ENCODE measurements at places on chromosomes 16 and 17.
A peak's percentile ranks its signal among the peaks of the same experiment; 100 is the strongest.

DNA sequence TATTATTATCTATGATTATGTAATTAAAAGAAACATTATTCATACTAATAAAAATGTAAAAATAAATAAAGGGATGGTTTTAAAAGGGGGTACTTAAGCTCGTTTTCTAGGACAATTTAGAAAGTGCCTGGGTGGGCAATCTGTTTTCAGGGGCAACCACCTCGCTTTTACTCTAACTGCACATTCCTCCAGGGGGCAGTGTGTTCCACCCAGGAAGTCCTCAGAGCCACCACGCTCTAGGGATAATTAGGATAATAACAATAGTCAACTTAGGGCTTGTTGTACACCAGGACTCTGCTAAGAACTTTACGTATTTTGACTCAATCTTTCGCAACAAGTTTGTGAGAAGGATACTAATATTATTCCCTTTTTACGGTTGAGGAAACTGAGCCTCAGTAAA lies 396.7 kb upstream of the MAF start:
- DNase-seq = no peak

DNA sequence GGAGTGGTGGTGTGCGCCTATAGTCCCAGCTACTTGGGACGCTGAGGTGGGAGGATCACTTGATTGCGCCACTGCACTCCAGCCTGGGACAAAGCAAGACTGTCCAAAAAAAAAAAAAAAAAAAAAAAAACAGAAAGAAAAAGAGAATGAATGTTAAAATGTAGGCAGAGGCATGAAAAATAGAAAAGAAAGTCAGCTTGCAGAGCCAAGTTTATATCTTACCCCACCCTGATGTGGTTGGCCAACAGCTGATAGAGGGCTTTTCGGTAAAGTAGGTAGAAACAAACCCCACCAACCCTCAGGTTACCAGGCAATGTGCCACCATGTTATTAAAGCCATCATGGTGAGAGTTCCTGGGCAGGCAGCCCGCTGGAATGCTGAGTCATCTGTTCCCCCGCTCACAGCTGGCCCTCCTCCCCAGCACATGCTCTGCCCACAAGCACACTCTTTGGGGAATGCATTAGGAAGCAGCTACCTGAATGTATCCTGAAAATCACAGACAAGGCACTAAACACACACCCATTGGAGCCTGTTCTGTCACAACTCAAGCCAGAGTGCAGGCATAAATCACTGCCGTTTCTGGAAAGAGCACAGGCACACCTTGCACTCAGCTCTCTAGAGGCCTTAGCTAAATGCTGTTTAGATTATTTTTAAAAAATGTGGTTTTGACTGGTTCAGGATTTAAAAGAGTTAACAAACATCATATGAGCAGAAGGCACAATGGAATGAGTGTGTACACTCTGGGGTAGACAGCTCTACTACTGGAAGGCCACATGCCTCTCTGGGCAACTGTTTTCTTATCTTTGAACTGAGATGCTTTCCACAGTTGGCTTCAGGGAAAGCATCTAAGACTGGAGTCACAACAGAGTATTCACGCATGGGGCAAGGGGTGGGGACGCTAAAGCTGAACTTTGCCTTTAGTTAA lies 128.5 kb downstream of the PARN start:
- no peak for DNase-seq

DNA sequence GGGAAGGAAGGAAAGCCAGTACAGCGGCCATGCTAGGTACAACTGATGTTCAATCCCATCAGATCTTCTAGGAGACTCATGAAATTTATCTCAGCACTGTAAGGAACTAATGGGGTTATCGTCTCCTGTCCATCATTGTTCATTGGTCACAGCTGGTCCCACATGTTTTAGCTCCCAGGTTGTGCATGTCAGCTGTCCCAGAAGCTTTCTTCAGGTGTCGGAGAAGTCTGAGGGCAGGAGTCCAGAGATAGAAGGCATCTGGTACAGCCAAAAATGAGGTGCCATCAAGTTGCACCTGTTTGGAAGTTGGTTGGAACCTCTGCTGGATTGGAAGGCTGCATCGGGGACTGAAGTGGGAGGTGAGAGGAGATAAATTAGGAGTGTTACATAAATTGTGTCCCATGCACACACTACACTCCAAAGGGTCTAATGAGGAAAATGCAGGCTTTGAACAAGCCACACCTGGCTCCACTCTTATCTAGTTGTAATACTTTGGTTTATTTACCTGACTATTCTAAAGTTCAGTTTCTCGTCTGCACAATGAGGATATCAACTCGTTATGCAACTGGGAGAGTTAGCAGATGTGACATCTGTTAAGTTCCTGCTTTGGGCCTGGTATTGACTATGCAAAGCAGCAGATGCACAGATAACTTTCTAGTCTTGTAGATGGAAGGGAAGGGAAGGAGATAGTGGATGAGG lies 62.9 kb downstream of the MAP2K6 start:
- DNase-seq = no peak

DNA sequence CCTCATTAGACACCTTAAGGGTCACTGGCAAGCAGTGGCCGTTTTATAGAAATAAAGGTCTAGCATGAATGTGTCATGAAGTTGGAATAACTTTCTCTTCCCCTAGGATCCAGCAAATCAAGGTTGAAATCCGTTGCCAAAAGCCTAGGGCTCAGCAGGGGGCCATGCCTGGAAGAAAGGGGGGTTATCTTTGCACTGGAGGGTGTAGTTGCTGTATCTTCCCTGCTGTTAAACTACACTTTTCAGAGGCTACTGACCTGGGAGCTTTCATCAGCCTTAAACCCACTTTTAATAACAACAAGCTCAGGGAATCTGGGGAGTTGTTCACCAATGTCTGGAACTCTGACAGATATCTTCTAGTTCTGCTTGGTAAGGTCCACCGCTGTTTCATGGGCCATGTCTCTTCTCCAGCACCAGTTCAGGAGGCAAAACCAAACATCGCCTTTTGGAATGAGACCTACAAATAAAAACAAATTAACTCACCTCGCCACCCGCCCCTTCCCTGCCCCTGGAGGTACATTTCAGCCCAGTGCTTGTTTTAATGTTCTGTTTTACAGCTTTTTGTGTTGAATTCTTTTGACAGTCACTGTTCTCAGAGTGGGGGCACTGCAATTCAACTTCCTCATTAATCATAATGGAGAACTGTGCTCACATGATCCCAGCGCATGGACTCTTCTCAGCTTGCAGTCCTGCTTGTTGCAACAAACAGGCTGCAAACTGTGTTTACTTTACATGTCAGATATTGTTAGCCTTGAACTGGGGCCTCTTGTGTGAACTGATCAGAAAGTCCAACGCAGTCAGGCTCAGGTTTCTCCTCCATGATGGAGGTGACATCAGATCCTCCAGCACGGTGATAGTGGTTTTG lies 508.7 kb downstream of the KCNJ2 start:
- DNase-seq = no peak

GRCh38 chr17:18120461-18121017 lies 12.0 kb downstream of the MYO15A start:
- DNase-seq = no peak

GRCh38 chr16:78816499-78817195 lies 717.2 kb downstream of the WWOX start:
- DNase-seq = no peak

- DNase-seq = peak; percentile 1
These were observed 123.4 kb upstream of the NOL11 start for GRCh38 chr17:67594115-67594880.

GRCh38 chr16:58815181-58815888 lies 81.2 kb upstream of the GOT2 start:
- no peak for DNase-seq

- peak; percentile 80 for DNase-seq
These were observed 8.2 kb downstream of the SYNGR2 start for GRCh38 chr17:78176548-78177025.

- peak; percentile 62 for DNase-seq
These were observed 402.1 kb downstream of the SEC14L1 start for GRCh38 chr17:77542551-77543490.

DNA sequence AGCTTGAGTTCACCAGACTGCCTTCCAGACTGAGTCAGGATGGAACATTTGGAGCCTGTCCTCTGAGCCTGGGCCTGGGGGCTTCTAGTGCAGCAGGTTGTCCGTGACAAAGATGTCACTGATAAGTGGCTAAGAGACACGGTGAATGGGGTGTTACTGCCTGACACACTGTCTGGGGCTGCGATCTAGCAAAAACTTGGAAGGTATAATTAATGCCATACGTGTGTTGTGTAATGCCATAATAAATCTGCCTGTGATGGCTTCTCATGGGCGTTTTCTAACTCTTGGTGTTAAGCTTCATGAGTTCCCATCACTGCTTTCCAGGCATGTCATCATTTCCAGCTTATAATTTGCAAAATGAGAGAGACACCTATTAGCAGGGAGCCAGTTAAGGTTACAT lies 215.4 kb downstream of the UTP18 start:
- DNase-seq = no peak

GRCh38 chr17:69725146-69725545 lies 310.6 kb downstream of the MAP2K6 start:
- no peak for DNase-seq

- no peak for DNase-seq
These were observed 26.5 kb upstream of the FAAP100 start for GRCh38 chr17:81578561-81579225.

- DNase-seq = no peak
These were observed 38.9 kb upstream of the RPL38 start for GRCh38 chr17:74164446-74165045.

GRCh38 chr17:41548844-41549595 lies 20.9 kb upstream of the KRT19 start:
- DNase-seq = peak; percentile 85

- DNase-seq = no peak
These were observed 292.2 kb downstream of the TOX3 start for GRCh38 chr16:52254746-52255145.

- DNase-seq = no peak
These were observed 172.3 kb downstream of the KATNIP start for GRCh38 chr16:27722207-27722606.

- no peak for DNase-seq
These were observed 27.8 kb downstream of the GPR139 start for GRCh38 chr16:20045886-20046285.

DNA sequence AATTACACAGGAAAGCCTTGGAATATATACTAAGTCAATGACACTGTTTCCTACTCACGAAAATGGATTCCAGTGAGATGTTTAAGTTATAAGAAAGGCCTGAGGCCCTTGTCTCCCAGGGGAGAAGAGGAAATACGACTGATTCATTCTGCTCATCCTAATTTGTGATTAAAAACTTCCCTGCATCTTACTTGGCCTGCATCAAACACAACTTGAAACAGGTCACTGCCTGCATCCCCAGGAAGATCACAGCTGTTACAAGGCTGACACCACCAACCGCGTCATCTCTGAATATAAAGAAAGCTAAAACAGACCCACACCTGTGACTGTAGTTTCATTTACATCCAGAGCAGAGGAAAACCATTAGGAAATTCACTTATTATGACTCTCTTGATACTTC lies 121.9 kb downstream of the DNAH3 start:
- DNase-seq = no peak

GRCh38 chr17:3813171-3813570 lies 12.2 kb upstream of the ITGAE start:
- DNase-seq = no peak

DNA sequence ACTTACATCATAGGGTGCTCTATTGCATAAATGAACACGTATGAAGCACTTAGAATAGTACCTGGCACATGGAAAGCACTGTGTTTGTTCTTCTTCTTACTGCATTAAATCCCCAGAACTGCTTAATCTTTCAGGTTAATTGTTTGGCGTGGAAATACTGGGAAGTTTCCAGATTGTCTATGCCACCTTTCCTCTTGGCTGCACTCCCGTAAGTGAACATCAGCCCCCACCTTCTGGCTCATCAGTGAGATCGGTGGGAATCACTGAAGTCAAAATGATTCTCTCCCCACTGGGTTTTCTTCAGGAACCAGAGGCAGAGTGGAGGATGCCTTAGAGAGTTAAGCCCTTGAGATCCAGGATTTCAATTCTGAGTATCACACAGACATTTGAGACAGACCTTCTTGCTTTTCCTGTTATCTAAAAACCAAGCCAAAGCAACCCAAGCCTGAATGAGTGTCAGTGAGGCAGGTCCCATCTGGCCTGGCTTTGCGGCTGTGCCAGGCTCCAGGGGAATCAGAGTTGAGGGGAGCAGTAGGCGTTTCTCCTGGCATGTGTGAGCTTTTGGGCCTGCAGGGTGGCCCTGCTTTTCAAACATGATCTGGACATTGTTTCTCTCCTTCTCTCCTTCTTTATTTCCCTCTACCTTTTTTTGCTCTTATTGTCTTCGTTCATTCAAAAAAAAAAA lies 59.1 kb downstream of the OTOA start:
- no peak for DNase-seq

DNA sequence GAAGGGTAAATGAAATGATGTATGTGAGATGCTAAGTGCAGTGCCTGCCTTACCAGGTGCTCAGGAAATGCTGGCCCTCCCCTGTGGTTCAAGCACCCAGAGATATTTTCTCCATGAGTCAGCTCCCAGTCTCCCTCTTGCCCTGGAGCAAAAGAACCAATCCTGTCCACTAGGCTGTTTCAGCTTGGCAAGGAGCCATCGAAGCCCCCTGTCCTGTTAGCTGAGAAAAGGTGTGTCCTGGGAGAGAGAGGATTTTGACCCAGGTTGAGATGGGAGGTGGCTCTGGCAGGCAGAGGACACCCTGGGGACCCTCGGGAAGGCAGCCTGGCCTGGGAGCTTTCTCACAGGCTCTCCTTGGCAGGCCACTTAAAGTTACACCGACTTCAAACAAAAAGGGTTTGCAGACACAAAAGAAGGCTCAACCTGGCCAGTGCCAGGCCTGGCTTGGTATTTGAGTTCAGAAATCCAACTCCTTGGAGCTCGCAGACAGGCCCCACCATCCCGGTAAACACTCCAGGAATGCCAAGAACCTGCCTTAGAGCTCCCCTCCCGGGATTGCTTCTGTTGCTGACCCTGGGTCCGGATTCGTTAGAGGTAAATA lies 29.6 kb downstream of the NTN1 start:
- no peak for DNase-seq

GRCh38 chr17:78748730-78749317 lies 33.2 kb downstream of the CYTH1 start:
- DNase-seq = peak; percentile 86

DNA sequence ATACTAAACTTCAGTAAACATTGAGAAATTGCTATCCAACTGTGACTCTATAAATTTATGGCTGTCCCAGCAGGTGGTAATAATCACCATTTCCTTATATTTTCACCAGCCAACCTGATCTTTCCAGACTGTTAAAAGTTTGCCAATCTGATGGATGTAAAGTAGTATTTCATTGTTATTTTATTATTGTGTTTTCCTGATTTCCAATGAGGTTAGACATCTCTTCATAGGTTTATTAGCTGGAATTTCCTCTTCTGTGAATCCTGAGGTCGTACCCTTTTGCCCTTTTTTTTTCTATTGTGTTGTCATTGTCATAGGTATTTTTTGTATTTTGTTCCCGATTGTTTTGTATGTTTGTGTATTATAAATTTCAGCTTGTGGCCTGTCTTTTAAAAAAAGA lies 31.7 kb downstream of the BMERB1 start:
- no peak for DNase-seq
